ENCODE measurements at places on chromosomes 7 and 10.

DNA sequence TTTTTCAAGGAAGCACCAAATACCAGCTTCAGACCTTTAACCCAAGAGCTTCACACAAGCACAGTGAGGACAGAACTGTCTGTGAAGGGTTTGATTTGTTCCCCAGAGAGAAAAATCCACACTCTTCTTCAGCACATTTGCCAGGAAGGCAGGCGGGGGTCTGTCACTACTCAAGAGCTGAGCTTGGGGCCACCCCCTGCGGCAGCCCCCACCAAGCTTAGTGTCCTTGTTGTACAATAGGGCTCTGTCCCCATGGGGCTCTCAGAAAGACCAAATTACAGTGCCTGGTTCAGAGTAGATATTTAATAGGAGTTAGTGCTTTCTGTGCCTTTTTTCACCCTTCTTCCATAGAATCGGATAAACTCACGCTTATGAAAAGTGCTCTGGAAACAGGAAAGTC, 12.4 kb downstream of the ECHDC3 start:
- DNase-seq = no peak

GRCh38 chr10:46530249-46531186, 25.9 kb downstream of the GPRIN2 start:
- DNase-seq = peak; percentile 74

GRCh38 chr7:143979998-143980397, 20.1 kb upstream of the OR6B1 start:
- no peak for DNase-seq

GRCh38 chr10:15462253-15462897, 91.3 kb upstream of the FAM171A1 start:
- DNase-seq = no peak

DNA sequence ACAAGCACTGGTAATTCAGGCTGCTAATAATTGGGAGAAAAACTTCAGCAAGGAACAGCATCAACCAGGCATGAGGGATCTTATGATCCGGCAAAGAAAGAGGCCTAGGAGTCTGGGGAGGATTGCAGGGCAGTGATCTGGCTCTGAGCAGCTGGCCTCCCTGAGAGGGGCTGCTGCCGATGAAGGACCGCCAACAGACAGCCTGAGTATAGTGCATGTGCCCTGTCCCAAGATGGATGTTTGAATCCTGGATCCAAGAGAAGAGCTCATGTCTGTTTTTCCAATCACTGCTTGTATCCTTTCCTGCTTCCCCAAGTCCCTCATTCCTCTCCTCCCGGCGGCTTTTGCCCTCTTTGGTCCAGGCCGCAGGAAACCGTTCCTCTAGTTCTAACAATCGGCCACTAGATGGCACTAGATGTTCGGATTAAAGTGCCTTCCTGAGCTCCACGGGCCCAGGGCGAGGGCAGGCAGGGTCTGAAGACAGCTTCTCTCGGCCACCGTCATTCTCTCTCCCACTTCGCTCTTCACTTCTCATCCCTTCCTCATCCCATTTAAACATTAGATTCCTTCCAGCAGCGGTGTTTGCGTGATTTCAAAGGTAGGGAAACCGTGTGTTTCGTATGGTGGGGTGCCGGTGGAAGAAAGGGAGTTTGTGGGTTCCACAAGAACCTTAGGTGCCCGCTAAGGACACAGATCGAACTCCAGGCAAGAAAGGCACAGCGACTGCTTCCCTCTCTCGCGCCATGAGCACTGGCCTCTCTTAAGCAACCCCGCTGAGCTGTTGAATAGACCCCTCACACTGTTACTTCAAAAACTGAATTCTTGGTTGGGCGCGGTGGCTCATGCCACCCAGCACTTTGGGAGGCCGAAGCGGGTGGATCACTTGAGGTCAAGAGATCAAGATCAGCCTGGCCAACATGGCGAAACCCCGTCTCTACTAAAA, 82.4 kb downstream of the ADCYAP1R1 start:
- peak; percentile 54 for DNase-seq

DNA sequence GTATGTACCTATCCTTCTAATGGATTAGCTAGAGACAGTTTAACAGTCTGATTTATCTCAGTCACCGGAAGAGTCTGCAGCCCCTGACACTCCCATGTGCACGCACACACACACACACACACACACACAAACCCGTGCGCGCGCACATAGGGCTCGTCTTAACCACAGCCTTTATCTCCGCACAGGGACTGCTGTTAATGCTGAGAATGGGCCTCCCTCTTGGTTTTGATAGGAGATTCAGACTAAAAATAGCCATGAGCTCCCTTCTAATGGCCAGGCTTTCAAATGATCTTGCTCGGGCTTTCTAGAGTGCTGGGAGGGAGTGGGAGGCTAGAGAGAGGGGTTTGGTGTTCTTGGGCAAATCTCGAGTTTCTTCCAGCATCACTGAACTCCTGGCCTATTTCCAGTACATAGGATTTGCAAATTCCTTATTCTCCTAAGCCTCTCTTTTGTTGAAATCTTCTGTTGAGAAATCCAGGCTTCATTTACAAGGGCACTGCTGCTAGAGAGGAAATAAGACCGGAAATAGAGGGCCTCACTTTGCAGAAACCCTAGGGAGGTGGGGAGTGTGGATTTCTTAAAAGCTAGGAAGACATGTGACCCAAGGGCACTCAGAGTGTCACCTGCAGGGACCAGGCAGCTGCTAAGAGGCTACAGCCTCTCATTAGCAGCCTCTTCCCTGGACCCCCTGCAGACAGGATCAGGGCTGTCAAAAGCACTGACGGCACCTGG, 2.4 kb downstream of the TMEM72 start:
- DNase-seq = no peak

DNA sequence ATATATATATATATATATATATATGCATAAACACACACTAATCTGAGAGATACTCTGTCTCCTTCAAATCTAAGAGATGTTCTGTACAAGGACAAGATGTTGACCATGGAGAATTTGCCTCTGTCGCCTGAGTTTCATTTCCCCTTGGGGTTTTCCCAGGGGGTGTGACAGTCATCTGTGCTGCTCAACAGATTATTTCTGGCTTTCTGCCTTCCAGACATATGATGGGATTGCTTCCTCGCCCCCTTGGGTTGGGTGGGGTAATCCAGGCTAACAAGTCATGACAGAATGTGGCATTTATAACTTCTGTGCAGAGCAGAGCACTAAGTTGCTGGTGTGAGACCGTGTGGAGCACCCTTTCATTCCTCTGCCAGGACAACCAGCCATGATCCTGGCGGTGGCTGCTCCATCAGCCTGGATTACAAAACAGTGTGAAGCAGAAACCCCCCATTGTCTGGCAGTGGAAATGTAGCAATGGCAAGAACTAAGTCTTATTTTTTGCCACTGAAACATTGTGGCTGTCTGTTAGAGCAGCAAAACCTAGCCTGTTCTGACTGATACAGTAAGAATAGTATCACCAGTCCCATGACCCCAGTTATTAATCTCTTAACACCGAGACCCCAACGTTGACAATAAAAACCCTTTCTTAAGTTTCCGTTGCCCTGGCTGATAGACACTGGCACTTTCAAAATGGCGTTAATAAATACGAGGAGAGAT, 13.7 kb upstream of the USP6NL start:
- DNase-seq = no peak

DNA sequence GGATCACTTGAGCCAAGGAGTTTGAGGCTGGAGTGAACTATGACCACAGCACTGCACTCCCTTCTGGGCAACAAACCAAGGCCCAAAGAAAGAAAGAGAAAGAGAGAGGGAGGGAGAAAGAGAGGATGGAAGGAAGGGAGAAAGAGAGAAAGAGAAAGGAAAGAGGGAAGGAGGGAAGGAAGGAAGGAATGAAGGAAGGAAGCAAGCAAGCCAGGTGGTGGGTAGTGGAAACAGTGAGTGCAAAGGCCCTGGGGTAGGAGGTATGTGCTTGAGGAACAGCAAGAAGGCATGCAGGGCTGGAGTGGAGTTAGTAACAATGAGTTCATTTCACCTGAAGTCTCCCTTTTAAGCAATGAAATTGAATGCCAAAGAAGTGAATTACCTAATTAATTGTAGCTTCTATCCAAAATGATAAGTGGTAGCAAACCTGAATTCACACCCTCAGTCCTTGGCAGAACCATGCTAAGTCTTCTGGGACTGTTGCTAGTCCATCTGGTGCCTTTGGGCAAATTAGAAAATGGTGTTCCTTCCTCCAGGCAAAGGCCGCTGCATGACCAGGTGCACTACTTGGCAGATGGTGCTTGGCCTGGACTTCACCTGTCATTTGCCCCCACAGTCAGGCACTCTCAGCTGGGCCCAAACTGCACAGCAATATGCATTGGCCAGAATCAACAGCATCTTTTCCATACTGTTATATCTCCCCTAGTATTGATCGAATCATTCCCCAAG, 67.4 kb upstream of the MPP7 start:
- no peak for DNase-seq

DNA sequence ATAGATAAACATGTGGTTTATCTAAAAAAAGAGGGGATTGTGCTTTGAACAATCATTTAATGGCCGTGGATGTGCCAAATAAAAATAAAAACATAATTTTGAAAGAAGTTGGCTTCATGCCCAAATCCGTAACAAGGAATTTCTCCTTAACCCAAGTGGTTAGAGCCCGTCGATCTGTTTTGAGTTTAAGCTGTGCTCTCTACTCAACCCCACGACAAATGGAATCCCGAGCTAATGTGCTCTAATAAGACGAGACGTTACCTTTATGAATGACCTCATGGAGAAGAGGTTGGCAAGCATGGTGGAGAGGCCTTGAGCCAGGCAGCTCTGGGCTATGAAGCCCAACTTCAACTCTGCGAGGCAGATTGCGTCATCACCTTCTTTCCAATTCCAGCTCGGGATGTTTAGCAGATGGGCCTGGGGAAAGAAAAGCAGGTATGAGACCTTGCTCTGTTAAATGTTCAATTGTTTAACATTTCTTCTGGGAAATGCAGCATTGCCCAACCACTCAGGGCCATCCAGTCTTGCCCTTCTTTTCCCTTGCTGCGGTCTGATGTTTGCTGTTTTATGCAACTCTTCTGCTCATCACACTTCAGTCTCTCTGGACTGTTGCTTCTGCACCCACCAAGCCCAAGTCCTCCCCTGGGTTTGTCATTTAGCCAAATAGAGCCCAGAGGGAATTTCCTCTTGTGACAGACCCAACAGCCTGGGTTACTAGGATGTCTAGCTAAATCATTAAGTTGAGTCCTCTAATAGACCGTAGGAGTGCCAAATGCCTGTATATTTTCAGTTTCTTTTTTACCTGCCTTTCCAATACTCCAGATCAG, 564.6 kb downstream of the KCNMA1 start:
- no peak for DNase-seq

DNA sequence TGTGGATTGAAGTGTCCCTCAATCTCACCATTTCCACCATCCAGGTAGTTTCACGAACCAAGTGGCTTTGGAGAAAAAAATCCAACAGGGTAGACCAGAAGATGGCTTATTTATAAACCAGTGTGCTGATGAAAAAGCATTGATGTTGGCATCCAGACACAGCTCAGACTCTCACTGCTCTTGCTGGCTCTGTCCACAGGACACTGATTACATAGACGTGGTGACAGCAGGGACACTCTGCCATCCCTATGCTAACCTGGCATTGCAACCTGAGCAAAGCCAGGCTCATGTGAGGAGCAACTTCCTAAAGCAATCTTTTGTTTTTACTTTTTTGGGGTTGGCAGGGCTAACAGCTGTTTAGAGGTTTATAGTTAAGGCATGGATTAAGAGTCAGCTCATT, 130.6 kb upstream of the SVIL start:
- DNase-seq = no peak

GRCh38 chr7:116213361-116214130, 3.2 kb downstream of the TES start:
- DNase-seq = no peak

GRCh38 chr10:101145750-101146391, 14.8 kb downstream of the TLX1 start:
- DNase-seq = no peak

GRCh38 chr7:139999516-139999915, 63.2 kb downstream of the PARP12 start:
- no peak for DNase-seq

DNA sequence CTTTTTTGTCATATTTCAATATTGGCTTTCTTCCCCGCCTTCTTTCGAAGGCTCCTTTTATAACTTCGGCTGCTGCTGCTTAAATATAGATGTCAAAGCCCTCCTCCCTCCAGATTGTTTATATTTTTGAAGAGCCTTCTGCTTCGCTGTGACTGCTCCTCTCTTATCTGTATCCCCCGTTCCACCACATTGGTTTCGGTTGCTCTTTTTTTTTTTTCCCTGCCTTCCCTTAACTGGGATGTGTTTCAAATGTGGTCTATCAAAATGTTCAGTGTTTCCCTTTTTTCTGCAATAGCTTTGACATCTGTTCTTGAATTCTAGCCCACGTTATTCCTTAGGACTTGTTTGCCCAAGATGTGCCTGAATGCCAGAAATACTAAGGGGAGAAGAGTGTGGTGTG, 96.4 kb downstream of the CUX1 start:
- DNase-seq = no peak

DNA sequence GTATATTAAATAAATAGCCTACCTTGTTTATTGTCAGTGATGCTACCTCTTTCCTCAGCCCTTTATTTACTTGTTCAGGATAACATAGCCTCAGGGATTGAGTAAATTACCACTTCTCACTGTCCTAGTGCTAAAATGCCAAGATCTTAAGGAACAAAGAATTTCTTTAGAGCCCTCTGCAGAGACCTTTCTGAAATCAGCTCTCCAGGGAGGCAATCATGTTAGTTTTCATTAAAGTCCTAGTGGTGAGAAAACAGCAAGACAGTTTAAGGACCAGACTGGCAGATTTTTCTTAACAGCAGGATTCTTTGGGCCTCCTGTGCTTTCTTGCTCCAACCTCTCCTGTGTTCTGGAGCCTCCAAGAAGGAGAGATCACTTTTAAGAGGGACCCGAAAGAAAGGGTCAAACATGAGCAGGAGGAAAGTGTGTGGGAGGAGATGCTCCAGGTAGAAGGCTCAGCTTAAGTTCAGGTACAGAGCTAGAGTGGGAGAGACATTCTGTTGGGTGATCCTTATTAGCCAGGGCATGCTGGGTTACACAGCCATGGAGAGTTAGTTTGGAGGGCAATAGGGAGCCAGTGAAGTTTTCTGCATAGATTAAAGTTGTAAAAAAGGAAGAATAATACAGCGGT, 1.2 kb upstream of the PLCE1 start:
- no peak for DNase-seq

- no peak for DNase-seq
Measured at GRCh38 chr10:7945469-7946187, 108.9 kb upstream of the GATA3 start.

GRCh38 chr10:1255600-1256431, 199.6 kb downstream of the WDR37 start:
- DNase-seq = no peak

- no peak for DNase-seq
Measured at GRCh38 chr7:131145026-131145425, 182.7 kb upstream of the MKLN1 start.

GRCh38 chr7:25496476-25497368, 268.4 kb upstream of the NPVF start:
- no peak for DNase-seq

- no peak for DNase-seq
Measured at GRCh38 chr10:20616918-20617810, 279.9 kb downstream of the NEBL start.

GRCh38 chr7:43461349-43462024, 121.4 kb upstream of the STK17A start:
- no peak for DNase-seq
